Heart right ventricle (tissue), 16 donors: ENCODE measurements at places on chromosomes 2 and 18. TPM values are rescaled to one million over a fixed set of nuclear protein-coding genes. Genes with fewer than 3 reads are reported as not detected.

Gene TSGA10
- 3.9 TPM for total RNA-seq

Gene CD28
- total RNA-seq = 2.4 TPM

Gene SLC23A3
- 0.30 TPM for total RNA-seq

Gene HS1BP3
- total RNA-seq = 26.3 TPM
